ENCODE measurements at places on chromosomes 5 and 9.

GRCh38 chr9:98833090-98833956 lies 25.9 kb downstream of the GALNT12 start:
- no peak for DNase-seq

DNA sequence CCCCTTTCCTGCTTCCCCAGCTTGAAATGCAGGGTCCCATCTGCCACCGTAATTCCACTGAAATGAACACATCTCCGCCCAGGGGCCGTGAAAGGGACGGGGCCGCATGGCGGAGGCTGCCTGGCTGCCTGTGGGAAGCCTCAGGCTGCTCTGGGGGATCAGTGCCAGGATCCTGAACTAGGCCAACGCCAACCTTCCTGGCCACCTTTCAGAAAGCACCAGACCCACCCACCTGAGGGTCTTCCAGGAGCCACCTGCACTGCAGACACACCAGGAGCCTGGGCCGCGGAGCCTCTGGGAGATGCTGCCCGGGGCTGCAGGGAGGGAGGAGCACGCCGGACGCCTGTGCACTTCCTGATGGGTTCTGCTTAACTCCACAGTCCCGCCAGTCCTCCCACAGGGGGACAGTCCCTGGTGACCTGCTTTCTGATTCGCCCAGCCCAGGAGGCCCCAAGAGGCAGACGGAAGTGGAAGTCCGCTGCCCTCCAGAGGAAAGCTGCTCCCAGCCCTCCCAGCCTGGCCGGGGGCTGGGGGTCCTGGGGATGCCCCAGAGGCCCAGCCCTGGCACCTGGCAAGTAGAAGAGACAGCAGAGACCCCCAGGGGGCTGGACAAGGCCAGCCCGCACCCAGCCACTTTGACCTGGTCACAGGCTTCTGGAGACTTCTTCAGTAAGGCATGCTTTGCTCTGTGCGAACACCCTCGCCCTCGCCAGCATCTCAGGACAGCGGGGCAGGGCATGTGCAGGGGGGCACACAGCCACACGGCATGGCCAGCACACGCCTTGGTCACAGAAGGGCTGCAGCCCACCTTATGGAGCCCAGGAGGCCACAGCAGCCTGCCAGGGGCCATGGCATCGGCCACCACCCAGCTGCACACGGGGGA lies at the start of gene CARD9:
CARD9 (minus strand) TSS at position 370 of the 883 bp plus-strand sequence. CDS start 1,591 bp downstream, outside the sequence.
- DNase-seq: no peak

DNA sequence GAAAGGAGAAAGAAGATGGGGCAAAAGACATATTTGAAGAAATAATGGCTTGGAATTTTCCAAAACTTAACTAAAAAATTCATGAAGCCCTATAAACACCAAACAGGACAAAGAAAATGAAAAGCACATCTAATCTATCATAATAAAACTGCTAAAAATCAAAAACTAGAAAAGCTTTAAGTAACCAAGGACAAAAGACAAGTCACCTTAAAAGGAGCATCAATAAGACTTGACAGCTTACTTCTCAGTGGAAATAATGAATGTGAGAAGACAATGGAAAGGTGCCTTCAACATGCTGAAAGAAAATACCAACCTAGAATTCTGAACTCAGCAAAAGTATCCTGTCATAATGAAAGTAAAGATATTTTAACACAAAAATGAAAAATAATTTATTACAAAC lies 27.0 kb downstream of the GTF3C4 start:
- DNase-seq: no peak

DNA sequence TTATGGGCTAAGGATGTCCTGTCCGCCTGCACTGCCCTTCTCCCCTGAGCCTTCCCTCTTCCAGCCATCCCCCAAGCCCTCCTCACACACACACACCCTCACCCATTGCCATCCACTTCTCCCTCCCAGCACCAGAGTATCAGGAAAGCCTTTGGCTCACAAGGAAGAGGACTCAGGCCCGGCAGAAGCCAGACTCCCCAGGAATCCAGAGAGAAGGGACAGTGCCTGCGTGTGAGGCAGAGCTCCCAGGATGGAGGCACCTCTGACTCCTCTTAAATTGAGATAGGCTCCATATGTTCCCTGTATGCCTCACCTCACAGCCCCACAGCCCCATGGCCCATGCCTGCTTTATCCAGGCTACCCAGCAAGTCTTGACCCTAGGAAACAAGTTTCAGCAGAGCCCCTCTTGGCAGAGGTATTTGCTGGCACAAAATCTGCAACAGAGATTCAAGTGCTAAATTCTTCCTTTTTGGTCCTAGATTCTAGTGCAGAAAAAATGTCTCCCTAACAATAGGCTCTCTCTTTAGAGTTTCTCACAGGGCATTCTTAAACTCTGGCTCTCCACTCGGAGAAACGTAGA lies 761 bp downstream of the IL17B start:
- DNase-seq: no peak

DNA sequence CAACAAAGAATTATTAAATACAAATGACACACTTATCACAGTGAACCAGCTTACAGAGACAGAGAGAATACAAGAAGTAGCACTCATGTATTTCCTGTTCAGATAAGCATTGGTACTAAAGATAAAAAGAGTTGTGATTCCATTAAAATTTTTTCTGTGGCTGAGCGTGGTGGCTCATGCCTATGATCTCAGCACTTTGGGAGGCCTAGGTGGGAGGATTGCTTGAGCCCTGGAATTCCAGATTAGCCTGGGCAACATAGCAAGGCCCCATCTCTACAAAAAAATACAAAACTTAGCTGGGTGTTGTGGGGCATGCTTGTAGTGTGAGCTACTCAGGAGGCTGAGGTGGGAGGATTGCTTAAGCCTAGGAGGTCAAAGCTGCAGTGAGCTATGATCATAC lies 32.9 kb downstream of the FCHO2 start:
- DNase-seq: no peak

- DNase-seq: no peak
Observed at GRCh38 chr5:90274216-90274615, 135.3 kb downstream of the CETN3 start.

- no peak for DNase-seq
Observed at GRCh38 chr9:69317081-69317480, 7.9 kb upstream of the ENTREP1 start.

GRCh38 chr9:6955251-6955921 lies 197.6 kb downstream of the KDM4C start:
- no peak for DNase-seq

GRCh38 chr5:78360674-78360923 lies 182 bp downstream of the SCAMP1 start:
- DNase-seq: no peak

- no peak for DNase-seq
Observed at GRCh38 chr9:74444369-74444768, 52.8 kb upstream of the RORB start.

GRCh38 chr9:36980148-36980974 lies 53.7 kb downstream of the PAX5 start:
- no peak for DNase-seq

DNA sequence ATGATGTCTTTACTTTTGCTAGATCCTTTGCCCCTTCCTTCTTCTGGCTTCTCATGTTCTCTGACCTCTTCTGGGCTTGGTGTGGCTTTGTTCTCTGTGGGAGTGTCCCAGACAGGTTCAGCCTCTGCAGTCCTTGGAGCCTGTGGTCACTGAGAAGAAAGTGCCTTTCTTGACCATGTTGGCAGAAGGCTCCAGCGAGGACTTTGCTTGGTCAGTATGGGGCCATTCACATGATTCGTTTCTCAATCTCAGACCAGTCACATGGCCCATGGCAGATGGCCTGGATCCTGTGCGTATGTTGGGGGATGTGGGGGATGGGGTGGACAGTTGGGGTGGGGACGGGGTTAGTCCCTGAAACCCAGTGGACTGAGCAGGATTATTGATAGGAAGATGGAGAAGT lies 274.1 kb downstream of the ARHGAP26 start:
- DNase-seq: no peak

Data from stimulated activated CD8-positive, alpha-beta memory T cell treated with anti-CD3 and anti-CD28 coated beads, Interleukin-4, amount 100 ng/mL, for 1 hour (primary cell).